ENCODE measurements at places on chromosomes 7 and 10.
A peak's percentile ranks its signal among the peaks of the same experiment; 100 is the strongest.

DNA sequence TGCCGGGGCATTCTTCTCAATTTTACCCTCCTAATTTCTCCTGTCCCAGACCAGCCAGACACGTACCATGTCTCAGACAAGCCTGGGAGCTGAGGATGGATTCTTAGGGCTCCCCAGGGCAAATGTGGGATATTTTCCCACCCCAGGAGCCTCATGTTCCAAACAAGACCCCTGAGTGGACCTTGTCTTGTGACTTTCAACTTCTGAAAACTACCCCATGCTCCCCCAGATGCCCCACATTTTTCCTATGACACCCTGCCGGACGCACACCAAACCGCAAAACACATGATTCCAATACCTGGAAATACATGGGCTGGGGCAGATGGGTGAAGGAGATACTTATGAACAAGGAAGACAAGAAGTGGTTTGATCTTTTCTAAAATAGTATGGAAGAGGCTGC is 874 bp downstream of the GIMAP5 start:
- no peak for DNase-seq

- DNase-seq = no peak
Measured at GRCh38 chr7:37683246-37684120, at the start of gene GPR141. GPR141 (plus strand) TSS chr7:37683766; CDS start chr7:37740394, 56,628 bp downstream.

DNA sequence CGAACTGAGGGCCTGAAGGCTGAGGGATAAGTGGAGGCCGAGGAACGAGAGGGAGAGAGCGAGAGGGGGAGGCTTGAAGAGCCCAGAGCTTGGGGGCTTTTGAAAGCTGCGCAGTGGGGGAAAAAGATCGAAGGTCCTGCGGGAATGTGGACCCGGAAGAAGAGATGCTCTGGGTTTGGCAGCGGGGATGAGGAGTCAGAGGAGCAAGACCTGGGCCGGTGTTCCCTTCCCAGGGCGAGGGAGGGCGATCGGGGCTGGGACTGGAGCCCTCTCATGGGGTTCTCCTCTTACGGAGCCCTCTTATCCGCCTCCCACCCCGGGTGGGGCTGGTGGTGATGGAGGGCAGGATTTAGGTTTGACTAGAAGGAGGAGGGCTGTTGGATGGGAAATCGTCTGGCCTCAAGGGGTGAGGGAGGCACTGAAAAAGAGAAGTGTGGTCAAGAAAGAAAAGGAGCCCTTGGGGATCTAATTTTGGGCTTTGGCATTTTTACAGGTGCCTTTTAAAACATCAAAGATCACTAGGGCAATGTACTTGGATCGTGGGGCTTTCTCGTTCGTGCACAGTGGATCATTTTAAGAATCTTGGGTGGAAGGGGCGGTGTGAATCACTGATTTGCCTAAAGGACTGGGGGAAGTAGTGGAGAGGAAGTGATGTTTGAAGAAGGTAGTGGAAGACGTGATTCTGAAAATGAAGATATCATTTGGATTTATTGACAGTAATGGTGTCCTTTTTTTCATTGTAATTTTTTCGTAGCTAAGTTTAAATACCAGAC is 637 bp downstream of the SAMD8 start:
- peak; percentile 93 for DNase-seq

GRCh38 chr10:69318867-69319727 is 40.8 kb downstream of the HK1 start:
- DNase-seq = peak; percentile 97

DNA sequence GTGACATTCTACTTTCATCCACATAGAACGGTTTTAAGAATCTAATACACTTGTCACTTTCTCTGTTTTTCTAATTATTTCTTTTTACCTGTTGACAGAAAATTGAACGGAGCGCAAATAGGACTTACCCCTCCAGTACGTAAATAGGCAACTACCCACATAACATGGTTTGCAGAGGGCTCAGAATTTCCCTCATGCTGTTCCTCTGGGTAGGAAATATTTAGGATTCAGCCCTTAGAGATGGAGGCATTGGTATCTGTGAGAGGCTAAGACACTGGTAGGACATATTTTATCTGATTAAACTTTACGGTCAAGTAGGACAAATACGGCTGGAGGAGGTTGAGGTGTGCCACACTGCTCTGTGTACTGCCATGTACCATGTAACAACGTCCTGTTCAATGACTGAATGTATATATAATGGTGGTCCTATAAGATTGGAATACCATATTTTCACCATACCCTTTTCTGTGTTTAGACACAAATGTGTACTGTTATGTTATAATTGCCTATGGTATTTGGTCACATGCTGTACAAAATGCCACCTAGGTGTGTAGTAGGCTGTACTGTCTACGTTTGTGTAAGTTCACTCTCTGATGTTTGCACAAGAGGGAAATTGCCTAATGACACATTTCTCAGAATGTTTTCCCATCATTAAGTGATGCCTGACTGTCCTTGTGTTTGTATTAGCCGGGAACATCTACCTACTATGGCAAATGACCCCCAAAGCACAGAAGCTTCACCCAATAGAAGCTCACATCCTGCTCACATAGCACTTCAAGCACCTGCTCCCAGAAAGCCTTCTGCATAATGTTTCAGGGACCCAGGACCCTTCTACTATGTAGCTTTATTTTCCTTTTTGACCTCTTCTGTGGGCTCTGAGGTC is 429.4 kb upstream of the AKR1E2 start:
- DNase-seq = no peak

DNA sequence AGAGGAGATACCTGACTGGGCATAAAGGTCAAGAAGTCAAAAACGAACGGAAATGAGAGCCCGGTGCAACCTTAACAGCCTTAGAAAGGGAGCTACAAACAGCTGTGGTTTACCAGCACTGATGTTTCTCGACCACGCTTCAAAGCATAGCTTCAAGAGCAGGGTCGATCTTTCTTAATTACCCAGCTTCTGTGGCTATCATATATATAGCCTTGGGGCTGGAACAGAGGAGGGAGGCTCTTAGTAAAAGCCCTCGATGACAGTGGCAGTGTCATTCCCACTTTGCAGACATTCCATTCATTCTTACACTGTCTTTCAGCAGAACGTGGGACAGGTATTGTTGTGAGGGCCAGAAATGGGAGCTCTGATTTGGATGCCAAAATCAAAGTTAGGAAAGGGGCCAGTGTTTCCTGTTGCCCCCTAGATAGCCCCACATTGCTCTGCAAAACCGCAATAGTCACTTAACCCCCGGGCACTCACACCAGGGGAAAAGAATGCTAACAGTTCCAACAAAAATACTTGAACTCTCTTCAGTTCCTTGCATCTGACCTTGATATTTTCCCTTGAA is 141.5 kb downstream of the MTPAP start:
- DNase-seq = no peak

- no peak for DNase-seq
Measured at GRCh38 chr7:30987936-30988335, 24.2 kb downstream of the GHRHR start.

DNA sequence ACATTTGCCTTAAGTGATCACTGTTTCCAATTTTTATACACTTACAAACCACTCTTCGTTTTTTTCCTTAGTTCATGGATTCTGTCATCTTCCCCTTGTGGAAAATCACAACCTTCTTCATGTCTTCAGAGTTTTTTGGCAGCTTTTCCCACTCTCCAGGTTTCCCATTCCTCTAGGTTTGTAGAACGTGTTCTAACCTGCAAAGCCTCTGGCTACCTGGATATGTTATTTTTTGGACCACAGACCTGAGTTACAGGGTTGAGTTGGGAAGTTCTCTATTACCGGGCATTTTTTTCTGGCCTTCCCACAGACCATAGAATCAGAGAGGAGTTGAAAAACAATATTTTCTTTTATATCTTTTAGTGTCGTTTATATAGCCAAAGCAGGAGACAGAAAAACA is 30.2 kb downstream of the NRG3 start:
- DNase-seq = no peak

GRCh38 chr10:89369156-89370105 is 8.4 kb upstream of the IFIT1B start:
- DNase-seq = no peak

DNA sequence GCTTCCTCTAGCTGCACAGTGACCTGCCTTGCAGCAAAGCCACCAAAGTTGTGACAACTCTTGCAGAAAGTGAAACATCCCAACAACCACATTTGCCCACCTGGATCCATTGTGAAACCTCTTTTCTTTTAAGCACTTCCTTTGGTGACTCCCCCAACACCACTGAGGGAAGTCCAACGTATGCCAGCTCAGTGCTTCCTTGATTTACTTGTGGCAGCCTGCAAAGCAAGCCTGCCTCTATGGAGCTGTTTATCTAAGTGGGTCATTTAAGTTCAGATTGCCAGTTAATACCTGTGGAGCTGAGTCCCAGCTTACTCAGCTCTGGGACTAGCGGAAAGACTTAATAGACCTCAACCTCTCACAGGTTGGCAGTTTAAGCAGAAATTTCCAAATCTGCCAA is 230.8 kb upstream of the GHITM start:
- DNase-seq = no peak

- DNase-seq = no peak
Measured at GRCh38 chr10:113549856-113550255, 3.0 kb upstream of the HABP2 start.

DNA sequence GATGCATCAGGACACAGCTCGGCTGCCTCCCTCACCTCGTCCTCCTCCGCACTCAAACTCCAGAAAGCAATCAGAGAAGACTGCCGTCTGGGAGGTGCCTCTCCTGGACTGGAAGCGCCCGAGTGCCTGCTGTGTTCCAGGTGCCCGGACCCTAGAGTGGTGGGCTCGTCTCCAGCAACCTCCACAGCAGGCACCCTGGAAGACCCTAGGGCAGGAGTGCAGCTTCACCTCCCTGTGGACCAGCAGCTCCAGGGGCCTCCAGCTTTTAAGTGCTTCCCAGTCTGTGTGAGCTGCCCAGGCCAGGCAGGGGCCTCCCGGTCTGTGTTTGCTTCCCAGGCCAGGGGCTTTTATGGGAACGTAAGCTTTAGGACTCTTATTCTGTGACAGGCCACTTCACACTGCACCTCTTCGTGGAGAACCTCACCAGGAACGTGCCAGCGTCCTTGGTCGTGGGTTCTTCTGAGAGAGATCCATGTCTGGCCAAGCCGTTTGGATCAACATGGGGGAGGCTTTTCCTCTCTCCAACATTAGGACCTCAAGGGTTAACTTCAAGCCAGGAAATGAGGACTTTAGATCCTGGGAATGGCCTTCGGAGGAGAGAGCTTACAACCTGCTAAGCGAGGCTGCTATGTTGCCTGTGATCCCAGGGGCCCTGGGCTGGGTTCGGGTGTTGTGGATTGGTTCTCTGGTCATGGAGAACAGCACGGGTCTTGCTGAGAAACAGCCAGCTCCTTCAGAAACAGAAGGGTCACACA is 5.9 kb upstream of the PWWP2B start:
- DNase-seq = peak; percentile 84

DNA sequence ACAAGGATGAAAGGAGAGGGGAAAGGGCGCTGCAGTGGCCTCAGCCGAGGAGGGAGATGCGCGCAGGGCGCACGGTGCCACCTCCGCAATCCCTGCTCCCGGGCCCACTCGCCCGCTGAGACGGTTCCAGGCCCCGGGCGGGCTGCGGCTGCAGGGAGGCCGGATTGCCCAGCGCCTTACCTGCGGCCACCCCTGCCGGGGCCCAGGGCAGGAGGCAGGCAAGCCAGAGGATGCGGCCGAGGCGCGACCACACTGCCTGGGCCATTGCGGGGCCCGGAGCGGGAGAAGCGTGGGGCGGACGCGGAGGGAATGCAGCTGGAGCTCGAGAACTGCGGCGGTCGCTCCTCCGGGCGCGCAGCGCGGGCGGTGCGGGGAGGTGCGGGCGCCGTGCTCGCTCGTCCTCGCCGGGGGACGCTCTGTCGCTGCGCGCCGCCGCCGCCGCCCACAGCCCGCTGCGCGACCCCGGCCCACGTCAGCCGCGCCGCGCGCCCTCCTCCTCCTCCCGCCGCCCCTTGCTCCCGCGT is at the start of gene TMEM130:
Gene TMEM130 (minus strand): TSS at position 418 of the 524 bp plus-strand sequence. CDS start 153 bp downstream, at position 265.
- DNase-seq = no peak

DNA sequence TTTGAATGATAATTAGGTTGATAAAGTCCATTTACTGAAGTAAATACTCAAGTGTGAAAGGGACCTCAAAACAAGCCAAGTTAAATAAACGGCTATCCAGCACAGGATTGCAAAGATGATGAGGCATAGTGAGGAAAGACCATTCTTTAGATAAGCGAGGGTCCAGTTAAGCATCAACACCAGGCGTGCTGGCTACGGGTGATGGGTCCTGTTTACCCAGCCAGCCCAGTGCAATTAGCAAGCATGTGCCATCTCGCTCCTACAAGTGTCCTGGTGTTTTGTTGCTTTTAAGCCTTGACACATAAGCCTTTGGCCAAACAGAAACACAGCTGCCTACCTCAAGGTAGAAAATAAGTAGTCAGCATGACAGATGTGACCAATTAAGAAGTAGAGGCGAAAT is 7.1 kb downstream of the NEBL start:
- DNase-seq = no peak

GRCh38 chr10:83982812-83983211 is 156.5 kb upstream of the GHITM start:
- DNase-seq = no peak

DNA sequence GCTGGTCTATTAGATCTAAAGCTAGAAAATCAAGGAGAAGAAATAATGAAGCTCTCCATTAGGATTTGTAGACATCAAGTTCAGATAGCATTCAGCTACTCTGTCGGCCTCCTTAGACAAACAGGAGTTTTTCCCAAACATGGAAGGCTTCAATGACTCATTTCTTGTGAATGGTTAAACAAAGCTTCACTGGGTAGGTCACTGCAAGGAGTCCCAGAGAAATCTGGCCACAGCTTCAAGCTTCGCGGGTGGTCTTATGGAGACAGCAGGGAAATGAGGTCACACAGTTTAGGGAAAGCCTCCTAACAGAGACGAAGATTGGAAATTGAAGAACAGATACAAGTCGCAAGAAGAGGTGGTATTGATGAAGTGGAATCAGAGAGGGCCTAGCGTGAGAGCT is 22.6 kb upstream of the LRRC72 start:
- no peak for DNase-seq

DNA sequence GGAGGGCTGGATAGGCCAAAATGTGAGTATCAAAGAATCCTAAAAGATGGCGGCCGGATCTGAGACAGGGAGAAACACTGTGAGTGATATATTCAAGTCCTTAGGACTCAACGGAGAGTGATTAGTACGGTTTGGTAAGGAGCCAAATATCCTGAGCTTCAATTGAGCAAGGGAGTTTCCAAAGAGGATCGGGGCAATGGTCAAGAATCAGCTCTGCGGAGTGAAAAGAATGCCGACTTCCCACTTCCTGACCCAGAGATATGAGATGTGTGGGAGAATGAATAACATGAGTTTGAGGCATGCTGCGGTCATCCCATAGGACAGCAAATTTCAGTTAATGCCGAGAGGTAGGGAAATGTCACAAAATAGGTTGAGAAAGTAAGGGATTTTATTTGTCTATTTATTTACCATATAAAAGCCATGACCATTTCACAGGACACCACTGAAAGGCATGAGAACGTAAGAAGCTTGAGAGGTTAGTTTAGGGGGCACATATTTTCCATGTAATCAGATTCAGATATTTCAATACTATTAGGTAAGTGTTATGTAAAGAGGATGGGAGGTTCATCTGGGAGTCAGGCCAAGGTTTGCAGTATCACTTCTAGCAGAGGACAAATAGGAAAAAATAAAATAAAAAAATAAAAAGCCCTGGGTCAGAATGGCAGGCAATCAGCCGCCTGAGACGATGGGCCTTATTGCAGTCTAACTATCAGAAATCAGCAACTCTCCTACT is 165.6 kb downstream of the HGF start:
- DNase-seq = no peak

Measured in lower leg skin (tissue), 4 donors.